ENCODE measurements at places on chromosomes 7 and 10.

GRCh38 chr10:14621037-14621436 is 153.7 kb downstream of the FAM107B start:
- no peak for DNase-seq

DNA sequence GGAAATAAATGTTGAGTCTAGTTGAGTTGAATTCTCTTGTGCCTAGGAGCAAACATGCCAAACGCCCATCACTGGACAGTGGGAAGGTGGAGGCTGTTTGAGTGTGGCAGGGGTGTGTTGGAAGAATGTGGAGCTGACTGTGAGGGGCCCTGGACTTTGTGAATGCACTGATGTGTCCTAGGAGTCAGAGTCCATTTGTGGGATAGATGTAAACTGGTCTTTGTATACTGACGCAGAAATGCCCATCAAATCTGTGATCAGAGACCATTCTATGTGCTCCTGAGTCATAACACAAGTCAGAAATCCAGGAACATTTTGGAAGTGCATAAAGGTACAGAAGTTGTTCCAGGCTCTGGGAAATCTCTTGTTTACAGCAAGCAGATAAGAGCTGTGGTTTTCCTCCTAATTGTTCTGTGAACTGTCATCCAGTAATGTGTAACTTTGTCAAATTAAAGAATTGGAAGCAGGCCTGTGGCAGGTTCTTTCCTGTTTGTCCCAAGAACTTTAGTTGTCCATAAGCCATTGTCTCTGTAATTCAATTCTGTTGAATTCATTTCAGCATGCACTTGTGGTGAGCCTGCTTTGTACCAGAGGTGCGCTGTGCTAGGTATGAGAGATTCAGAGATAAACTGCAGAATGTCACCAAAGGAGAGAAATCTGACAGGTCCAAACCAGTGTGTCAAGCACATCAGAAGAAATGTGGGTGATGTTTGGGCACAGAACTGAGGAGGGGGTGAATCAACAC is 7.6 kb downstream of the PRXL2A start:
- DNase-seq = no peak

GRCh38 chr10:45380903-45381620 is 7.0 kb downstream of the ALOX5 start:
- no peak for DNase-seq

DNA sequence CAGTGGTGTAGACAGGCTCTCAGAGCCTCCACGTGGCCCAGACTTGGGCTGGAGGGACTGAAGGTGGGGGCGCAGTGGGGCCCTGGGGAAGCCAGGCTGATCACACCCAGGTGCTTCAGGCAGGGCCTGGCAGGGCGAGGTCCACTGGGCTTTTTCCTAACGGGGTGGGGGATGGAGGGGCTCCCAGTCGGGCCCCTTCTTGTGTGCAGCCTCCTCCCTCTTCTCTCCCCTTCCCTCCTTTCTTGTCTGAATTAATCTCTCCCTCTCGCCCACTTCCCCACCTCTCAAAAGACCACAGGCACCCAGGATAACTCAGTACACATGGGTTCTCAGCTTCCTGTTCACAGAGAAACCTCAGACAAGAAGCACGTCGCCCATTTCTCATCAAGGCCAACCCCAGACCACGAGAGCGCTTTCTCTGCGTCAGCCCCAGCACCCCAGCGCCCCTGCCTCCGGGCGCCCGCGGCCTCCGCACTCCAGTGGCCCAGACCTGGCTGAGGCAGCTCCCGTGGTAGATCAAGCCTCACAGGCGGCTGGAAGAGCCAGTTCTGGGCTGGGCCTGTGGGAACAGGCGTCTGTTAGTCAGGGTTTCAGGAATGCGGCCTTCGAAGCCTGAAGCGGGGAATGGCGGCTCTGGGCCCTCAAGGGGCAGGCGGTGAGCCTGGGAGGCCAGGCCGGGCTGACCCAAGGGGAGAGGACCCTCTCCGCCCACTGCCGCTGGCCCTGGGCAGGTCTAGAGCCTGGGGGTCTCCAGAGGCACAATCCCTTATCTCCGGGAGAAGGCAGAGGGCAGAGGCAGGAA is 50.6 kb downstream of the PWWP2B start:
- DNase-seq = no peak

DNA sequence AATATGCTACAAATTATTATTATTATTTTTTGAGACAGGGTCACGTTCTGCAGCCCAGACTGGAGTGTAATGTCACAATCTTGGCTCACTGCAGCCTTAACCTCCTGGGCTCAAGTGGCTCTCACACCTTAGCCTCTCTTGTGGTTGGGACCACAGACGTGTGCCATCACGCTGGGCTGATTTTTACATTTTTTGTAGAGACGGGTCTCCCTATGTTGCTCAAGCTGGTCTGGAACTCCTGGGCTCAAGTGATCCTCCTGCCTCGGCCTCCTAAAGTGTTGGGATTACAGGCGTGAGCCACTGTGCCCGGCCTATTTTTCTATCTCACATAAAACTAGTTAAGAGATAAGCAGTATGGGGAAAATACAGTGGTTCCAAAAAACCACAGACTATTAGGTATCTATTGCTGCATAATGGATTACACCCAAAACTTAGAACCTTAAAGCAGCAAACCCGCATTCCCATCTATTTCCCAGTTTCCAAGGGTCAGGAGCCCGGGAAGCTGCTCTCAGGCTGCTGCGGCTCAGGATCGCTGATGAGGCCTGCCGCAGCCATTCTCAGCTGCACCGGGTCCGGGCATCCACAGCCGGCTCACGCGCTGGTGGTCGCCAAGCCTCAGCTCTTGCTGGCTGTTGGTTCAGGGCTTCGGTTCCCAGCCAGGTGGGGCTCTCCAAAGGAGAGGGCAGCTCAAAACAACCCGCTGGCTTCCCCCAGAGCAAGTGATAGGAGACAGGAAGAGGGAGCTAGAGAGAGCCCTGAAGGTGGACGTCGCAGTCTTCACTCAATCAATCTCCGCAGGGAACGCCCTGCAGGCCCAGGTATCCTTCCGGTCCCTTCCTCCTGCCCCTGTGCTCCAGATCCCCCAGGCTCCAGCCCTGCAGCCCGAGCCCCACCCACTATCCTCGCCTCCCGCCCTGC is 128.2 kb downstream of the UBE2H start:
- DNase-seq = peak; percentile 37

GRCh38 chr10:111598433-111599059 is 521.7 kb downstream of the ADRA2A start:
- peak; percentile 43 for DNase-seq

- no peak for DNase-seq
Measured at GRCh38 chr10:83193026-83193425, 946.3 kb upstream of the GHITM start.

GRCh38 chr7:74473116-74473515 is 19.4 kb downstream of the GTF2IRD1 start:
- DNase-seq = no peak

DNA sequence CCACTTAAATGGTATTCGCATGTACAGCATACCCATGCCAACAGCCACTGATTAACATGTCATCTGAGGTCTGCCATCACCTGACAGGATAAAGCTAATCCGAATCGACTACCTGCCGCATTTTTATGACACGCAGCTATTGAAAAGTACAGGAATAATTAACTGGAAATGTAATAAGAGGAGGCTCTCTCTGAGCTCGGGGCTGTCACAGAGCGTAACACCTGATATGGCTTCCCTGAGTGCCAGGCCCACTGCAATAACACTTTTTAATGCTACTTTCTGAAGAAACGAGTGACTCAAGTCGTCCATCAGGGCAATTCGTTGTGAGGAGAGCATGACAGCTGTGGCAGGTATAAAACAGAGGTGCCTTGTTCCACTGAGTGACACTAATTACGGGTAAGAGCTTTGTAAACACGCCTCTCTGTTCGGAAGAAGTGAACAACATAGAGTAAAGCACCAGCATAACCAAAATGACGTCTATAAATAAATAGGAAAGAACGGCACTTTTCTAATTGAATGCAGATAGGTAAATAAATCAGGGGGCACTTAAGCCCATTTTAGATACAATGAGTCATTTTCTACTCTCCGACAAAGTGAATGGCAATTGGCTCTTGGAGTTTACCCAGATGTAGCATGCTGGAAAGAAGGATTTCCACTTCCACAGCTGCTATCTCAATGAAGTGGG is 56.5 kb upstream of the CREB5 start:
- DNase-seq = no peak

- DNase-seq = peak; percentile 48
Measured at GRCh38 chr7:63899691-63900393, 98.8 kb upstream of the ZNF722 start.

GRCh38 chr10:61486251-61486650 is 33.1 kb upstream of the TMEM26 start:
- DNase-seq = no peak

GRCh38 chr10:3655528-3655927 is 129.5 kb downstream of the KLF6 start:
- DNase-seq = no peak

DNA sequence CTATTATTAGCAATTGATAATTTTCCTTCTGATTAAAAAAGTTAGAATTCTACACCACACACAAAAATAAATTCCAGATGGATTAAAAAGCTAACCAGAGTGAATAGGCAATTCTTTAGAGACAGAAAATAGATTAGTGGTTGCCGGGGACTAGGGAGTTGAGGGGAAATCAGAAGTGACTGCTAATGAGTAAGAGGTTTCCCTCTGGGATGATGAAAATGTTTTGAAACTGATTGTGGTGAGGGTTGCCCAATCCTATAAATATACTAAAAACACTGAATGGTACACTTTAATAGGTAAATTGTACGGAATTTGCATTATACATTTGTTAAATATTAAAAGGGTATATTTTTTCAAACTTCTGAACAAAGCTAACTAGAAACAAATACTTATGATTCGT is 214.9 kb downstream of the GPAM start:
- DNase-seq = no peak

GRCh38 chr7:68720697-68721096 is 877.6 kb upstream of the AUTS2 start:
- DNase-seq = no peak

- no peak for DNase-seq
Measured at GRCh38 chr7:70346844-70347462, 748.7 kb downstream of the AUTS2 start.

DNA sequence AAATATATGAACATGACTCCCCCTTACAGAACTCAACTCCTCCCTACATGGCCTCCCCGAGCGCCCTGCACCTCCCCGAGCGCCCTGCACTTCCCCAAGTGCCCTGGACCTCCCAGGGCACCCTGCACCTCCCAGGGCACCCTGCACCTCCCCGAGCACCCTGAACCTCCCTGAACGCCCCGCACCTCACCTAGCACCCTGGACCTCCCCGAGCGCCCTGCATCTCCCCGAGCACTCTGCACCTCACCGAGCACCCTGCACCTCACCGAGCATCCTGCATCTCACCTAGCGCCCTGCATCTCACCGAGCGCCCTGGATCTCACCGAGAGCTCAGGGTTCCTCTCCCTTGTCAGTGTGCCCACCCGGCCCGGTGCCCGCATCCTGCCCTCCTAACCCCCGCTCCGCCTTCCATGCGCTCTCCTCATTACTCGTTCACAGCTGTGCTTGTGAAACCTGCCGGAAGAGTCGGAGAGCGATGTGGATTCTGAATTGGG is 134.3 kb downstream of the ACTR3B start:
- DNase-seq = no peak

- DNase-seq = peak; percentile 9
Measured at GRCh38 chr7:29105752-29106668, 40.3 kb downstream of the CPVL start.

DNA sequence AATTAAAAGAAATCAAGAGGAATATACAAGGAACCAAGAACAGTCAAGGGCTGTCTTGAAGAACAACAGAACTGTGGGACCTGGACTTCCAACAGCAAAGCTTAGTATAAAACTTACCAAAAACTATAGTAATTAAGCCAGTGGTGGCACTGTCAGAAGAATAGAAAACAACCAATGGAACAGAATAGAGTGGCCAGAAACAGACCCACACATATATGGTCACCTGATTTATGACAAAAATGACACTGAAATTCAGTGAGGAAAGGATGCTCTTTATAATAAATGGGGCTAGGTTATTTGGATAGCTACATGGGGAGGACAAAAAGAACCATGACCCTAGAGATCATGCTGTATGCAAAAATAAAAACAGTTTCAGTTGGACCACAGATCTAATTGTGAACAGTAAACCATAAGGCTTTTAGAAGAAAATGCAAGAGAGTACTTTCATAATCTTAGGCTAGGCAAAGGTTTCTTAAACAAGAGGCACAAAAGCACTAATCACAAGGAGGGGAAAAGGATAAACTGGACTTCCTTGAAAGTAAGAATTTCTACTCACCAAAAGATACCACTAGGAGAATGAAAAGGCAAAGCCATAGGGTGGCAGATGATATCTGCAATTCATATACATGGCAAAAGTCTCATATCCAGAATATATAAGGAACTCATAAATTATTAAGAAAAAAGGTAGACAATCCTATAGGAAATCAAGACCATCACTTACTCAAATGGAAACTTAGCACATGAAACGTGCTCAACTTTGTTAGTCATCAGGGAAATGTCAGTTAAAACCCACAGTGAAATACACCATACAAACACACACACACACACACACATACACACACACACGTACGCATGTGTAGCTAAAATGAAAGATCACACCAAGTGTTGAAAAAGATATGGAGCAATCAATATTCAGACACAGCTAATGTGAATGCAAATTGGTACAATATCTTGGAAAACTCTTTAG is 20.8 kb downstream of the HYCC1 start:
- no peak for DNase-seq

DNA sequence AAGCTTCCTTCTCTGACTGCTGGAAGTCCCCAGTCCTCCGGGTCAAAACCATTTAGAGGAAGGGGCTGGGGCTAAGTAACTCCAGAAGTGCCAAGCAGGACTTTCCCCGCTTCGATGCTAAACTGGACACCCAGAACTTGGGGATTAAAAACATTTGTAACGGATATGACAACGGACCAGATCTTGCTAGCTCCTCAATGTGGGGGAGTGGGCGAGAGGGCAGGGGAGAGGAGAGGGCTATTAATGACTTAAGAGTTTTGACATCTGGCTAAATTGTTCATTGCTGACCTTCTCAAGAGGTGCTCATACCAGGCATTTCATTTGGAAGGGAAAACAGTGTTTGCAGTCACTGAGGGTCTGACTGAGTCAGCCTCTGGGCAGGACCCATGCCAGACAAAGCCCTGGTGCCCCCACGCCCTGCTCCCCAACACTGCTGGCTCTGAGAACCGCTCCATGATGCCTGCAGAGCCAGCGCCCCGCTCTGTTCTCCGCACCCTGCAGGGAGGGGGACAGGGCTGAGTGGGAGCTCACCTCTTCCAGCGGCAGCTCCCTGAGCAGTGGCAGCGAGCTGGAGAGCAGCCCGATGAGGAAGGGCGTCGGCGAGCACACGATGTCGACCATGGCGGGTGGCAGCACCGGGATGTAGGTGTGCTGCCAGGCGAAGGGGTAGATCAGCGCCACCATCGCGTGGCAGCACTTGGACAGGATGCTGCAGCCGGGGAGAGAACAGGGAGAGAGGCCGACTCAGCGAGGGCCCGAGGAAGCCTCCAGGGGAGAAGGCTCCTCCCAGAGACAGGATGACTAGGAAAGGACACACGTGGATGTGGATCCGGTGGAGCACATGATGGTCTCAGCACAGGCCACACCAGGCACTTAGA is 47.7 kb upstream of the MKRN1 start:
- DNase-seq = no peak

DNA sequence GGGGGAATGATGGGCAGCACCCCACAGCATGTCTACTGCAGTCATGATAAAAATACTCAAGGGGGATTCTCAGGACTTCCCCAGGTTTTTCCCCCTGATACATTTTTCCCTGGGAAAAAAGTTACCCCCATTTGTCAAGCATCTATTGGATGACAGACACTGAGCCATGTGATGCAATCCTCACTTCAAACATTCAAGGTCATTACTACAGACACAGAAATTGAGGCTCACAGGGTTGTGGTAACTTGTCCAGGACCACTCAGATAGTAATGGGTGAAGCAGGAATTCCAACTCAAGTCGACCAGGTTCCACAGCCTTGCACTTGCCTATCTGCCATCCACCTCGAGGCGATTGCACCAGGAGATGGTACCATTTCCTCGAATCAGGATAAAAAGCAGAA is 31.7 kb downstream of the PPP1R3C start:
- DNase-seq = no peak

All from hypothalamus (tissue), 51 donors.